ENCODE measurements at places on chromosomes 7 and 10. TPM values are rescaled to one million over a fixed set of nuclear protein-coding genes. Genes with fewer than 3 reads are reported as not detected.

DNA sequence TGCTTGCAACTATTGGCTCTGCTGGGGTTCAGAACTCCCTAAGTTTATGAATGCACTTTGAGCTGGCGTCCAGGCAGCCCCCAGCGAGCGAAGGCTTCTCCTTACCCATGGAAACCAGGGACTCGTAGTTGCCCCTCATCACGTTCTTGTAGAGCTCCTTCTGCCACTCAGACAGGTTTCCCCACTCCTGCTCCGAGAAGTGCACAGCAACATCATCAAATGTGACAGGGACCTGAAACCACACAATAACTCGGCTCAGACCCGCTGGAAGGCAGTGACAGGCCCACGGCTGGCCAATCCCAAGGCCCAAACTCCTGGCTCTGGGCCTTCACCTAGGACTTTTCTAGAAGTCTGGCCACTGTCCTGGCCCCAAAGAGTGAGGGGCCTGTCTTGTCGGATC, 6.9 kb downstream of the ZNF777 start:
- DNase-seq: no peak

GRCh38 chr10:114758331-114758730, 63.2 kb upstream of the FHIP2A start:
- DNase-seq: no peak

Gene RNF32
- total RNA-seq: 0.38 TPM

Gene CLRN3
- total RNA-seq: not detected

Gene RPEL1
- total RNA-seq: not detected

Gene FAM25C
- not detected for total RNA-seq

- no peak for DNase-seq
Measured at GRCh38 chr10:95655571-95656290, 780 bp downstream of the ALDH18A1 start.

DNA sequence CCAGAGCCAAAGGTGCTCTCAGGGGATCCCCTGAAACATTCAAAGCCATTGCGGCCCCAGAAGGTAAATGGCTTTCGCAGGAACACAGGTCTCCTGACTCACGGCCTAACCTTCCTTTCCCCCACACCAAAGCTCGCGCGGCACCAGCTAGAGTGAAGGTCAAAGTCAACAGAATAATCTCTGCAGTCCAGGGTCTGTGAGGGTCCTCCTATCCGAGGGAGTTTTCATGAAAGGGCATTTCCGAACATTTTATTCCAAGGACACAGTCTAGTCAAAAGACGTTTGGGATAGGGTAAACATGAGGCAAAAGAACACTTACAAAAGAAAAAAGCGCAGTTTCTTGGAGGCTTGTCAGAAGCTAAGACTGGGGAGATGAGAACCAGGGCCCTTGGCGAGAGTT, 559 bp upstream of the STEAP2 start:
- no peak for DNase-seq

Gene NEBL
- 597 TPM for total RNA-seq

Gene PCLO
- total RNA-seq: 3.2 TPM

Gene PHTF2
- 12.5 TPM for total RNA-seq

Gene KCNIP2
- total RNA-seq: 14.9 TPM

Measured in cardiac septum (tissue), 1 donor.